Activated CD4-positive, alpha-beta T cell treated with anti-CD3 and anti-CD28 coated beads, Interleukin-2, Interleukin-6, amounts not matched to agents 100 ng/mL and 50 ng/mL, durations not matched to agents 16 hours and 8 hours (primary cell): ENCODE measurements at places on chromosomes 5 and 9.
A peak's percentile ranks its signal among the peaks of the same experiment; 100 is the strongest.

DNA sequence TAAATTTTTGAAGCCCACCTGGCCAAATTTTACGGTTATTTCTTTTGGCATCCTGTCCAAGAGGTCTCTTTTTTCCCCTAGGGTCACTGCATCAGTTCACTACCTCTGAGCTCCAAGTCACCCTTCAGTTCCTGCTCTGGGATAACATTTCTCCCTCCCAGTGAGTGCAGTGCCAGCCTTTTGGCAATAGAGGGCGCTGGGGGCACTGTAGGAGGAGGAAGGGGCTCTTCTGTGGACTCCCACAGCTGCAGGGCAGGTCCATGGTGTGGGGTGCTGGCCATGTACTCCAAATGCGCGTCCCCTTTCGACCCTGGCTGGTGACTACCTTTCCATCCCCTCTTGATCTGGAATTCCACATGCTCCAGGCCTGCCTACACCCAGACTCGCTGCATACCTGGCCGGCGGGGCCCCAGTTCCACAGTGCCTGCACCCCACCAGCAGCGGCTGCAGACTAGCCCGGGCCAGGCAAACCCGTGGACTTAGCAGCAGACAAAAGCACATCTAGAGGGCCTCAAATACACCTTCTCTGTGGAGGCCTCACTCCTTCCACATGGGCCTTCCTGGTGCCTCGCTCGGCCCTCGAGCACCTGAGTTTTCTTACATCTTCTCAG is 20.3 kb upstream of the NINJ1 start:
- peak; percentile 67 for DNase-seq

DNA sequence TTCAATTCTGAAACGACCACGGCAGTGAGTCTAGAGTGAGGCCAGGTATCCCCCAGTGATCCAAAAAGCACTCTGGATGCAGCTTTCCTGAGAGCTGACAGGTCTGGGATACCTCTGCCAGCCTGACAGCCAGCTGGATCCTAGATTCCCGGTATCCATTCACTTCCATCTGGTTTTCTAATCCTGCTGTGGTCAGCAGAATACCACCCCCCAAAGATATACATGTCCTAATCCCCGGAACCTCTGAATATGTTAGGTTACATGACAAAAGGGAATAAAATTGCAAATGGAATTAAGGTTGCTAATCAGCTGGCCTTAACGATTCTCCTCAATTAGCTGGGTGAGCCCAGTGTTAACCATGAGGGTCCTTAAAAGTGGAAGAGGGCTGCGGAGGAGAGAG is 1.4 kb upstream of the ZNF79 start:
- DNase-seq = no peak

DNA sequence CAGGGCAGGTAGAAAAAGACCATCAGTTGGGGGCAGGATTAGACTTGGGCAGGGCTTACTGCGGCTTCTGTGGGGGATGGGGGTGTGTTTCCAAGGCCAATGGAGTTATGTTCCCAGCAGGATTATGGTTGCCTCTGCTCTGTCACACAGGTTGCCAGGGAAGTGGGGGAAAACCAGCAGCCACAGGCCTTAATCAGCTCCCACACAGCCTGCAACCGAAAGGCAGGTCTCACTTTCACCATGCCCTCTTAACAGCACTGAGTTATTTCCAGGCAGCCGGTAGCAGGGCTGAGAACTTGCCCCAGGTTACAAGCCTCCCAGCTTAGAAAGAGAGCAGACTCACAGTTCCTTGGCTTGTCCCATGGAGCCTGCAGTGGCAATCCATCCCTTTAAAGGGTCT is 205.5 kb downstream of the FGF10 start:
- no peak for DNase-seq

- DNase-seq = no peak
These were observed 39.9 kb downstream of the KIF24 start for GRCh38 chr9:34289159-34289558.

GRCh38 chr9:132187121-132187620 is 25.3 kb downstream of the NTNG2 start:
- DNase-seq = no peak

DNA sequence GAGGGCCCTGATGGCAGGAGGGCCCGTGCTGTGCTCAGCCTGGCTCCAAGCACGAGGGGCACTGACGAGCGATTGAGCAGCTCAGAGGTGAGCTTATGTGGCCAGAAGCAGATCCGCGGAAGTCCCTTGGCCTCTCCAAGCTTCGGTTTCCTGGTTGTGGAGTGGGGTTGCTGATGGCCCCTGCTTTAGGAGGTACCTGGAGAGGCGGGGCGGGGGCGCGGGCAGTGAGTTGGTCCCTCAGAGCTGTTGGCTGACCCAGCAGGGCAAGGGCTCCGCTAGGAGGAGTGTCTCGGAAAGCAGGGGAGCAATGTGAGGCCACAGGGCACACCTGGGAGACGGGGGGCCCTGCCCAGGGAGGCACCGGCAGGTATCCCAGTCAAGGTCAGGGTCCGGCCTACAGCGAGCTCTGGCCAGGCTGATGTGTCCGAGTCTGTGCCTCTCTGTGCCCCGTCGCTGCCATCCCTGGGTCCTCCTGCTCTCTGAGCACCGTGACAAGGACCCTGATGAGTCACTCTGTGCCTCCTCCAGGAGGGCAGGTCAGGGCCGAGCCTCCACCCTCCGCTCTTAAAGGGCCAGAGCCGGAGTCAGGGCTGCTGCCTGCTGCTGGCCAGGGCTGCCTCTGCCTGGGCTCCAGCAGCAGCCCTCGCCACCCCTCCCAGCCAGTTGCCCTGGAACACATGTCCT is 14.8 kb downstream of the NCS1 start:
- DNase-seq = peak; percentile 19

GRCh38 chr5:10592601-10593000 is 28.7 kb downstream of the ANKRD33B start:
- no peak for DNase-seq

GRCh38 chr9:28929433-28929832 is 1356.2 kb upstream of the C9orf72 start:
- DNase-seq = no peak

- no peak for DNase-seq
These were observed 35.5 kb downstream of the GADD45G start for GRCh38 chr9:89640361-89640760.

GRCh38 chr9:104269996-104270963 is 176.2 kb downstream of the SMC2 start:
- no peak for DNase-seq

GRCh38 chr5:159385536-159385935 is 55.2 kb upstream of the IL12B start:
- DNase-seq = no peak

DNA sequence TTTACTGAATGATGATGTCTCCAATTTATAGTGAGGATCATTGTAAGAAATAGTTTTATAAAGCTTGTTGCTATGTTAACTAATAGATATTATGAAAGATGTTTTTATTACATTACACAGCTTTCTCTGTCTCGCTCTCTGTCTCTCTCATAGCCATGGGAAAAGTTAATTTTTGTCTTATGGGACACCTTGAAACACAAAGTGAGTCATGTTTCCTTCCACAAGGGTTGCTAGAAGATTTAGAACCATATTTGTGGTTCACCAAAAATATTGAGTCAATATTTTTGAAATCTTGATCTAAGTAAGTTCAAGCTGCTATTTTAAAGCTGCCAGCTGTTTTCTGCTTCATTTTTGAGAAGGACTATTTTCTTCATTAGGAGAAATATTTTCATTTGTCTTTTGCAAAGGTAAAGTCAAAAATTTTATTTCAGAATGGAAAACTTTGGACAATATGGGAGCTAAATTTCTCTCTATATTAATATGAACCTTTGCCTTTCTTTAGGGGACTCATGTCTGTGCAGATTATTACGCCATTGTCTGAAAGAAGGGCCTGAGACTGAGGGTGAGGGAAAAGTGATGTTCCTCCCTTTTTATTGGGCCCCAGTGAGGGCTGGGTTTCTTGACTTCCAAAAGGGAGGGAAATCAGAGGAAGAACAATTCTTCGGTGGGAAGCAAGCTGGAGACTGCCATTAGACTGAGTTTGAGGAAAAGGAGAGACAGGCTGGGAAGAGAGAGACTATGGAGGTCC is 87.9 kb upstream of the SLC24A2 start:
- DNase-seq = no peak

GRCh38 chr5:167573370-167574127 is 717.9 kb upstream of the WWC1 start:
- DNase-seq = no peak

- DNase-seq = no peak
These were observed 624.4 kb downstream of the PSAT1 start for GRCh38 chr9:78921341-78921740.

GRCh38 chr9:99299211-99300102 is 77.4 kb downstream of the SEC61B start:
- no peak for DNase-seq

GRCh38 chr5:172335721-172336120 is 52.2 kb upstream of the UBTD2 start:
- no peak for DNase-seq

DNA sequence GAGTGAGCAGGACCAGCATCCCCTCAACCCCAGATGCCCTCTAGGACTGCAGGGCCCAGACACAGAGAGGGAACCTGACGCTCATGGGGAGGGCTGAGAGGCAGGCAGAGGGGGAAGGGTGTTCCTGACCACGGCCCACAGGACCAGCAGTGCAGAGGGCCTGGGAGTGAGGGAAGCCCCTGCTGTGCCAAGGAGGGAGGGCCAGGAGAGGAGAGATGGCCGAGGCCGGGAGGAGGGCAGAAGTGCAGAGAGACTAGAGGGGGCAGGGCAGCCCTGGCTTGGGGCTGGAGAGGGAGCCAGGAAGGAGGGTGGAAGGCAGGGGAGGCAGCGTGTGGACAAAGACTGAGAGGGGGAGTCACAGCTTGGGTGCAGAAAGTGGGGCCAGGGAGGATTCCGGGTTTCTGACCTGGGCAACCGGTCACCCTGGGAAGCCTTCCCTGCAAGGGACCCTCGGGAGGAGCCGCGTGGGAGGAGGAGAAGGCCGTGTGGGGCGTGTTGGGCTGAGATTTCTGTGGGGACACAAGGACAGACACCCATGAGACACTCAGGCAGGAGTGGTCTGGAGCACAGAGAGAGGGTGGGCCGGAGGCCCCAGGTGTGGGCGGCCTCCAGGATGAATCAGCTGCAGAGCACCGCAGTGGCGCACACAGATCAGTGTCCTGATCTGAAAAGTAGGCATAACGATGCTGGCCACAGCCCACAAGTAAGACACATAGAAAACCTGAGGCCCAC is 117.5 kb downstream of the ADAMTS2 start:
- no peak for DNase-seq

GRCh38 chr5:180291234-180291940 is 496 bp downstream of the MAPK9 start:
- peak; percentile 25 for DNase-seq

DNA sequence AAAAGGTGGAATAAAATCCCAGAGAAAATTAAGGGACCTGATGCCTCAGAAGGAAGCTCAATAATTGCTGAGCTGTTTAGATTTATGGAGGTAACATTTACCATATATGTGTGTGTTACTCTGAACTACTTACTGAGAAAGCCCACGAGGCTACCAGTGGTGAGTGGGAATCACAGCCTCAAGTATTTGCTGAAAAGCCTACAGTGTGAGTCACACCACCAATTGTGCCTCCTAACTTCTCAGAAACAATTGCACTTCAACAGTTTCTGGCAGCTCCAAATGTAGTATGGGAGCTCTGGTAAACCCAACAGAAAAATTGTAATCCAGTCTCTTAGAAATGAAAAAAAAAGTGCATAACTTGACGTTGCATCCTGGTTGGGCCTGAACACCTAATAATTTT is 551.6 kb downstream of the PRDM9 start:
- DNase-seq = no peak

GRCh38 chr5:173859408-173860159 is 28.6 kb upstream of the CPEB4 start:
- no peak for DNase-seq

DNA sequence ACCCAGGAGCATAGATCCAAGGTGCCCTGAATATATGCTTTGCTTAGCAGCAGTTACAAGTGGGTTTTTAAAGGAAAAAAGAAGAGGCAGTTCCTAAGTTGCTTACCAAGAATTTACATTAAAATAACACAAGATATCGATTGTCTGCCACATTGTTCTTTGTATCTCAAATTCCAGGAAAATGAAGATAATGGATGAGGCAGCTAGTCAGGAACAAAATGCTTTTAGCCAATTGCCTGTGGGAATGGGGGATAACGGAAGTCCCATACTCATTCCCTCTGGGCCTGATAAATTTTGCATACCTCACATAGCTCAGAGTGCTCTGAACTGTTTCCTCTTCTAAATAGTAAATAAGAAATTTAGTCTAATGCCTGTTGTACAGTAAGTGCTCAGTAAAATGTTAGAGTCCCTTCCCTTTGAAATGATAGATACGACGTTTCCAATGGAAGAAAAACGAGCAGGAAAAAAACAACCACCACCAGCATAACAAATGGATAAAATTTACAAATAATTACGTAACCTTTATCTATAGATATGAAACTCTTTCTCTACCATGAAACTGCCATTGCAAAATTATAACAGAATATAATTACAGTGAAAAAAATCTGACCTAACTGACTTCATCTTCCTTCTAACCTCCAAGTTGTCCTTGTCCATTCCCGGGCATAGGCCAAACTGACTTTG is 35.5 kb upstream of the TENT2 start:
- no peak for DNase-seq

- no peak for DNase-seq
These were observed 246.0 kb downstream of the CWC27 start for GRCh38 chr5:65014769-65015168.

DNA sequence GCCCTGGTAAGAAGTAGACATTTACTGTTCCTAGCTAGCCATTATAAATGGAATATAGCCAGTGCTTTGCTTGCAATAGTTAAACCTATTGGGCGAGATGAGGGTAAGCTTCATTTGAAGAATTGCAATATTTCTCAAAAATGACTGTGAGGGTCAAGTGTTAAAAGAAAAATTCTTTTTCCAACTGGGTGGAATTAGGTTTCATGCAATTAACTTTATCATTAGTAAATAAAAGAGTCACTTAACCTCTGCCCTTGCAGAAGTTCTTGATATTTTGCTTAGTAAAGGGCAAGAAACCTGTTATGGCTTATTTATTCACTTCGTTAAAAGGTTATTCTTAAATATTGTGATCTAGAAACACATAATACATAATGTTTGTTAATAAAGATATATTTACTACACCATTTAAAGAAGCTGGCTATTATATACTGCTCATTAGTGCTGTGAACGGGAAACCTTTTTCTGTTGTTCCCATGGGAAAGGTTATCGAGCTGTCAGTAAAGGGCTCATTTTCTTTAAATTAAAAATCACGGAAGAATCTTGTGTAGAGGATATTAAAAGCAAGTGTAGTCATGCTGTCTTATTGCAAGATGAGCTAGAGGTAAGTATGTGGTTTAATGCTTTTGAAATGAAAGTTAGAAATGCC is 370.5 kb downstream of the CSNK1G3 start:
- DNase-seq = no peak
